ENCODE measurements at places on chromosomes 7 and 10.

GRCh38 chr10:33818343-33818742 lies 483.9 kb upstream of the NRP1 start:
- no peak for DNase-seq

GRCh38 chr10:33483816-33484190 lies 149.3 kb upstream of the NRP1 start:
- DNase-seq: no peak

GRCh38 chr7:49911909-49912308 lies 138.5 kb downstream of the VWC2 start:
- no peak for DNase-seq

GRCh38 chr10:86585037-86585929 lies 63.7 kb upstream of the WAPL start:
- DNase-seq: peak; percentile 76

GRCh38 chr7:36264123-36264801 lies 111.2 kb downstream of the EEPD1 start:
- no peak for DNase-seq

DNA sequence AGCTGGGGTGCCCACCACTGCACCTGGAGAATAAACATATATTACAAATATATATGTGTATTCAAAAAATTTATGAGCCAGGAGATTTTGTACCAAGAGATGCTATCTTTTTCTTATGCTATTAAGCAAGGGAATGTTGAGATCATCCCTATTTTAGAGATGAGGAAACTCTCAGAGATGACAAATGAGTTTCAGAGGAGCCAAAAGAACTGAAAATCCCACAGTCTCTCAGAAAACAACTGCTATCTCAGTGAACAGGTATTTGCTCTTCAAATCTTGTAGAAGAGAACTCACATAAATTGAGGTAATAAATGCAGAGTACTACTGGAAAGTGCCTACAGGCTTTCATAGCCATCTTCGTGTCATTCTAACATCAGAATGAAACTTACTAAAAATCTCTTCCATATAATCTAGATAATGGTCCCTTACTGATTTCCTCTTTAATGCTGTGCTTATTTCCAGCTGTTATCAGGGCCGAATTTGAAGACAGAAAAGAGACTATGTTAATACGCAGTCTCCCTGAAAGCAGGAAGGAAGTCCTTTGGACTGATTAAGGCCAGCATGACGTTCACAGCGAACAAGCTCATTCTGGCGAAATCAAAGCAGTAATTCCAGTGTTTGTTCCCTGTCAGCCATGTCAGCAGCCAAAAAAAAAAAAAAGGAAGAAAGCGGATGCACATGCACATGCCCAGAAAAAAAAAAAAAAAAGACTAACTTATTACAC lies 29.4 kb upstream of the ANAPC16 start:
- DNase-seq: no peak

DNA sequence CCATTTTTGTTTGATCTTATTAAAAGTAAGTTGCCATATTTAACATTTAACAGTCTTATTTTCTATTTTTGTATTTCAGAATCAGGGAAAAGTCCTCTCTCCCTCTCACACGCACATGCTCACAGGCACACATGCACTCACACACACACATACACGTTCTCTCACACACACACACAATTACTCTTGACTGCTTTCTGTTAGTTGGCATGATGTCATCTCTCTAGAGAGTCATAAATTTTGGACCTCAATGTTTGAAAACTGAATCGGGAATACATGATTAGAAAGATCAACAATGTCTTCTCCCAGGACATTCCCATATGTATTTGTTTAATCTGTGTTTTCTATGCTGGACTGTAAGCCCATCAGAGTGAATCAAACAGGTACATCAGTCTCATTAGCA lies 165.7 kb upstream of the AHR start:
- no peak for DNase-seq

- DNase-seq: no peak
Observed at GRCh38 chr10:112261281-112261822, 21.8 kb upstream of the TECTB start.

- no peak for DNase-seq
Observed at GRCh38 chr7:155604504-155604997, 39.9 kb upstream of the RBM33 start.

GRCh38 chr7:90178679-90179278 lies 24.5 kb downstream of the STEAP1 start:
- peak; percentile 7 for DNase-seq

GRCh38 chr10:71247804-71248203 lies 35.4 kb downstream of the UNC5B start:
- no peak for DNase-seq

Data from activated naive CD8-positive, alpha-beta T cell treated with anti-CD3 and anti-CD28 coated beads, Interleukin-2, amount 50 U/mL, for 24 hours (primary cell).